ENCODE measurements at places on chromosomes 3 and 15. TPM values are rescaled to one million over a fixed set of nuclear protein-coding genes. Genes with fewer than 3 reads are reported as not detected.

The HDC gene
- total RNA-seq: not detected

The LRRC31 gene
- not detected for total RNA-seq

The SOX14 gene
- not detected for total RNA-seq

The STRA6 gene
- 1.1 TPM for total RNA-seq

The GOLGA8T gene
- not detected for total RNA-seq

The CHCHD6 gene
- 31.5 TPM for total RNA-seq

The P2RY12 gene
- not detected for total RNA-seq

The ZNF662 gene
- total RNA-seq: not detected

The IL17RB gene
- total RNA-seq: 15.9 TPM

The FYTTD1 gene
- 77.8 TPM for total RNA-seq

The GP9 gene
- not detected for total RNA-seq

All from Panc1 (cell line).